ENCODE measurements at places on chromosomes 2 and 18.

DNA sequence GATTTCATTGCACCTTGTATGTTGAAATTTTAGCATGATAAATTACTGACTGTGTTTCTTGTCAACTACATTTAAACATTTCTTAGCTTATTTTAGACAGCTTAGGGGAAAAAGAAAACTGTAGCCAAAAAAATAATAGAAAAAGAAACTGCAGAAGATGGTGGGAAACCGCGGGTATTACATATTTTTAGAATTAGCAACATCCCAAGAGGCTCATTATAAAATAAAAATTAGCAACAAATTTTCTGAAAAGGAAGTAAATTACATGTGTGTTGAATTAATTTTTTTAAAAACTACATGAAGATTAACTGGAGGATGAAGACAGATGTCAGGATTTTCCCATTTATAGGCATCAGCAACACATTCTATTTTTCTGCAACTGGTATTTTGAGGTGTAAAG is 4.3 kb downstream of the PELI1 start:
- DNase-seq: no peak

- DNase-seq: no peak
Observed at GRCh38 chr2:127508023-127508630, 18.2 kb downstream of the IWS1 start.

DNA sequence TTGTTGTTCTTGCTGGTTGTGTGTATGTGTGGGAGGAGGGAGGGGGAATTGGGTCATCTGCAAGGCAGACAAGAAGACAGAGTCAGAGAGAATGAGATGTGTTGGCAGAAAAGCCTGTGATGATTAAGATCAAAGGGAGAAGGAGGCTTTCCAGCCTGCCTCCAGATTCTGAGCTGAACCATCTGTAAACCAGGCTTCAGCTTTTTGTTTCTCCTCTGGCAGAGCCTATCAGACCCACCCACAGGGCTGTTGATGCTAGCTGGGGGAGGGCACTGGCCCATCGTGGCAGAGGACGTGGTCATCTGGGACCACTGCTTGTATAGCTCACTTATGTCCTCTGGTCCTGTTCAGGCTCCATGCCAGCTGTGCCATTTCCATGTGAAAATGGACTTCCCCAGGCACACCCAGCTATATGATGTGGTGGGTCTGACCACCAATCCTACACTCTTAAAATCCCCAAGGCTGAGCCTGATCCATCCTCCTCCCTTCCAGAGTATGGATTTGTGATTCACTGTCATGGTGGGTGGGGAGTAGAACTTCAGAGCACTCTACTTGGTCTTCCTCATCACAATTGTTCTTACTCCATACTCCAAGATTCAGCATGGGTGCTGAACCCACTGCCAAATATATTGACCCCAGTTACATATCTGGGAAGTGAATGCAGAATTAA is 27.8 kb upstream of the COL6A3 start:
- no peak for DNase-seq

- DNase-seq: no peak
Observed at GRCh38 chr2:234606896-234607295, 110.0 kb upstream of the ARL4C start.

GRCh38 chr2:6074089-6074643 is 382.0 kb downstream of the SOX11 start:
- no peak for DNase-seq

GRCh38 chr2:205706769-205707381 is 24.6 kb downstream of the NRP2 start:
- no peak for DNase-seq

GRCh38 chr2:70391988-70392387 is 90.1 kb upstream of the FAM136A start:
- DNase-seq: no peak

DNA sequence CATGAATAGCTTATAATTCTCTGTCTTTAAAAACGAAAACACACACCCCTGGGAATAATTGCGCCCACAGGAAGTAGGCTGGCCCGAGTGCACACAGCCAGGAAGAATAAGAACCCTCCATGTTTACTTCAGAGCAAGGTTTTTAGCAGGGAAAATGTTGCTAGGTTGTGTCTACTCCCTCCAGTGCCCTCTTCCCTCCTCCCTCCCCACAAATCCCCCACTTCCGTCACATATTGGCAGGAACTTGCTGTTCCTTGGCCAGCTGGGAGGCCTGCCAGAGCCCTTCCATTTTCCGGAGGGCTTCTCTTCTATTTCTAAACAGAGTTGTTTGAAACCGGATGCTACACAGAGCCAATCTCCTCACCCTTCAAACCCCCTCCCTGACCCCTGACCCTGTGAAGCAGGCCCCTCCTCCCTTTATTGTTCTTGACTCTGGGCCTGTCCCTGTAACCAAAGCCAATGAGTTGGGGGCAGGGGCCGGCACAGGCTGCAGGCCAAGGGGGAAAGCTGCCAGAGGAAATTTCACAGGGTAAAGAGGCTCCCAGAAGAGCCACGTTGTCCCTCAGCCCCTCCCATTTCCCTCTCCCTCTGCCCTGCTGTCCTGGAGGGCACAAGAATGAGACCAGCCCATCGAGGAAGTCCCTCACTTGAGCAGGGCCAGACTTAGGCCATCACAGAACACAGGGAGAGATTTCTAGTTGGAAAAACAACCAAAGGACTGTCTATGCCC is 49.8 kb upstream of the LGALSL start:
- no peak for DNase-seq

DNA sequence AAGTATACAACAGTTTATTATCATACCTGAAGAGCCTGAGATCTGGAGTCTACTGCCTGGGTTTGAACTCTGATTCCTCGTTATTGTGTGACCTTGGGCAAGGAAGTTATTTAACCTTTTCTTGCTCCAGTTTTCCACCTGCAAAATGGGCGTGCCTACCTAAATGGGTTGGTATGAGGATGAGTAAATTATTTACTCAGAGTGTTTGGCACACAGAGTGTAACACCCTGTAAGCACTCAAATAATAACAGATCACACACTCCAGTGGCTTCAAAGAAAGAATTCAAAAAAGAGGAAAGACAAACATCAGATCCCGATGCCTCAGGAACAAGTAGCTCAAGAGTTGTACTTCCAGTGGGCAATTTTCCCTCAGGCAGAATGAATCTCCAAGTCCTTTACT is 2.4 kb downstream of the SRD5A2 start:
- DNase-seq: no peak

DNA sequence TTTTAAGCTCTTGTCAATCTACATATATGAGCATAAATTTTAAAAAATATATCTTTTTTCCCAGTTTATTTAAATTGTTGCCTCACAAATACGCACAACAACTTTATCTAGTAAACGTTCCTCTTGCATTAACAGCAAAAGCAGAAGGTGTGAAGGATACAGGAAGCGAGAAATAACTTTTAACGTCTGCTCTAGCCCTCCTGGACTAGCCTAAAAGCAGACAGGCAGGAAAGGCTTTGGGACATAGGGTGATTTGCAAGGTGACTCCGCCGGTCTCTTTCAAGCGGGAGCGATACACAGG is 434 bp upstream of the DUSP19 start:
- no peak for DNase-seq

DNA sequence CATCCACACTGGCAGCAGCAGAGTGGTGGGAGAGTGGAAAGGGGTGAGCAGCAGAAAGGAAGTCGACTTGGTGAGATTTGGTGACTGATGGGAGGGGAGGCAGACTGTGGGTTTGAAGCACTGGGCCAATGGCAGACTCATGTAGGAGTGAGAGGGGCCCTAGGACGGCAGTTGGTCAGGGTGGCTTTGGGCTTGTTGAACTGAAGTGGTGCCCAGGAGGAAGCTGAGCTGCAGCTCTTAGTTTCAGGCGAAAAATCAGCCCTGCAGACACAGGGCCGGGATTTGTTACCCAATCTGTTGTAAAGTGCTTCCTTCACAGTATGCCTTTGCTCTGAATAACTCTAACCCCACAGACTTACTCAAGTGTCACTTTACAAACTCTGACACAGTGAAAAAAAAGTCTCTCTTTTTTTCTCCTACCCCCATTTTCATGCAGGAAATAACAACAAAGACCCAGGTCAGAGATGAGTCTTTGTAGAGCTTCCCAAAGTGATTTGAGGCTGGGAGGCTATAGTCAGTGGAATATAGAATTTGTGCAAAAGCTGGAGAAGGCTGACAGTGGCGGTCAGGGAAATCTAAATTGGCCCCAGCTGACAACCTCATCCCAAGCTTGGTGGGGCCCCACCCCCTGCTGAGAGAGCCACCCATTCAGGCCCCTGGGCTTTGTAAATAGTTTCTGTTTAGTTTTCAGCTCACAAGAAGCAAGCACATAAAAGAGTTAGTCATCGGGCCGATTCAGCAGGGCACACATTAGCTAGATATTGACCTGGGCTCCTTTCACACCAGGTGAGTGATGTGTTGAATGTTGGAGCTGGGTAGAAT is 226.9 kb downstream of the VAPA start:
- peak; percentile 55 for DNase-seq

GRCh38 chr18:79941473-79942119 is 9.9 kb downstream of the SLC66A2 start:
- DNase-seq: no peak

- no peak for DNase-seq
Observed at GRCh38 chr18:48455555-48456478, 46.6 kb upstream of the ZBTB7C start.

GRCh38 chr2:2940702-2941101 is 436.9 kb downstream of the EIPR1 start:
- no peak for DNase-seq

- DNase-seq: no peak
Observed at GRCh38 chr18:36108196-36108595, 20.9 kb downstream of the SLC39A6 start.

DNA sequence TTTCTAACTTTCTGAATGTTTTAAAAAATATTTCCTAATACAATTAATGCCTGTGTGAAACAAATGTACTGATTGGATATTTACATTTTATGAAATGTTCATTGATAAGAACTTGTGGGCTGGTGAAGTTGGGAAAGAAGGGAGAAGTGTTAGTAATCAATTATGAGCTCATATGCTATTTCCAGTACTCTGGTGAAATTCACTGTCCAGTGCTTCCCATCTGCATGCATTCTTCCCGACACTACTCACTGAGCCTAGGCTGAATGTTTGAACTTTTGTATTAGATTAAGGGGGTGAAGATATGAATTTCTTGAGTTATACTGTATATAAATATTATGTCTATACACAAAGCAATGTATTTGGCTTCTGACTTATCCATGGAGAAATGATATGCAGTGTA is 36.0 kb downstream of the SKA1 start:
- DNase-seq: no peak

DNA sequence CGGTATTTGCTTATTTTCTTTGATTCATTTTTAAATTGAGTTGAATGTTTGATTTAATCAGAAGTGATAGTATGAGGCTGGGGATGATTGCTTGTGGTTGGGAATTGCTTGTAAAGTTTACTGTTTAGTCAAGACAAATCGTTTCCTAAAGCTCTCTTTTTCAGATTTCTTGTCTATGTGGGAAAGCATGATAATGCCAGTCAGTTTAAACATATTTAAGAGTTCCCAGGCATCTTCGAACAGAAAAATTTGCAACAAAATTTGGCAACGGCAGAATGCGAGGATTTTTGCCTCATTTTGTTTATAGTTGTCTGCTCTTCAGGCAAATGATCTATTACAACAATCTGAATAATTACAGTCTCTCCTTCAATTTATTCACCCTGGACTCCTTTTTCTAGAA is 22.5 kb downstream of the EPAS1 start:
- no peak for DNase-seq

DNA sequence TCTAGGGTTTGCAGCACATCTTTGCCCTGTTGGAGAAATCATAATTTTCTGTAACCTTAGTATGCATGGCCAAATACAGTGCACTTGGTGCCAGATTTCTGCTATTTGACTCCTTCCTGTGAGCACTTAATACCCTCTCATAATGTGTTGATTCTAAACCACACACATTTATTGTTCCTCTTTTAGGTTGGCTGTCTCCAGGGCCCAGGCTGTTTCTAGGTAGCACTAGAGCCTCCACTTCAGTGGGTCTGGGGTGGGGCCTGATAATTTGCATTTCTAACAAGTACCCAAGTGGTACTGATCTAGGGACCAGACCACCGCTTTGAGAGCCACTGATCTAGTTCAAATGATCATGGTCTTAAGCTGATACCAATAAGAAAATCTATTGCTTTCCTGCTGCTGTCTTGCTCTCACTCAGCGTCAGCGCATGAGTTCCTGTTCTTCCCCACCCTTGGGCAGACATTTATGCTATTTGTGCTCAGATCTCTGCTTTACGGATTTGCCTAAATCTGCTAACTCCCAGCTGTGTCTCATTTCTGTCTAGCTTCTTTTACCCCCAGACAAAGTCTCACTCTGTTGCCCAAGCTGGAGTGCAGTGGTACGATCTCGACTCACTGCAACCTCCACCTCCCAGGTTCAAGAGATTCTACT is 7.4 kb downstream of the PTRHD1 start:
- DNase-seq: no peak
